NCI-H526 (cell line): ENCODE measurements at places on chromosomes 6 and 20.

GRCh38 chr6:123448306-123448884 lies 188.4 kb downstream of the TRDN start:
- DNase-seq, result no peak

DNA sequence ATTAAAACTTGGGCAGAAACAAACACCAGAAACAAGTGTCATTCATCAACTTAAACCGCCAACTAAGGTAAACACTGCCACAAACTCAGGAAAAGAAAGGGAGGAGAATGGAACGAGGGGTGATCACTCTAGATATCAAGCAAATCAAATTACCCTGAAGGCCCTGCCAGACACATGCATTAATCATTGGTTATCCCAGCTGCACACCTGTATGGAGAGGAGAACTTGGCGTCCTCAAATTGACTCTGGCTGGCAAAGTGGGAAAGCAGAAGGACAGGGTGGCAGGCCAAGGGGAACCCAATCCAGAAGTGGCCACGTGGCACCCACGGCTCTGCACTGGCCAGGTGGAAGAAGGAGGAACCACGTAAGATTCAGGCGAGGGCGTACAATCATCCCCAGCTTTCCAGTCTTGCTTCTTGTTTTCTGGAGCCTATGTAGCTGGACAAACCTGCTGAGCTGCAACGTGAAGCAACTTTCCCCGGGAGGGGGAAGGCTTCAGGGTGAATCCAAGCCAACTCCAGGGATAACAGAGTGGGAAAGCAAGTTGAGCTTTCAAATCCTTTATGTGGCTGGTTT lies 156.2 kb upstream of the JARID2 start:
- DNase-seq, result peak; percentile 39

DNA sequence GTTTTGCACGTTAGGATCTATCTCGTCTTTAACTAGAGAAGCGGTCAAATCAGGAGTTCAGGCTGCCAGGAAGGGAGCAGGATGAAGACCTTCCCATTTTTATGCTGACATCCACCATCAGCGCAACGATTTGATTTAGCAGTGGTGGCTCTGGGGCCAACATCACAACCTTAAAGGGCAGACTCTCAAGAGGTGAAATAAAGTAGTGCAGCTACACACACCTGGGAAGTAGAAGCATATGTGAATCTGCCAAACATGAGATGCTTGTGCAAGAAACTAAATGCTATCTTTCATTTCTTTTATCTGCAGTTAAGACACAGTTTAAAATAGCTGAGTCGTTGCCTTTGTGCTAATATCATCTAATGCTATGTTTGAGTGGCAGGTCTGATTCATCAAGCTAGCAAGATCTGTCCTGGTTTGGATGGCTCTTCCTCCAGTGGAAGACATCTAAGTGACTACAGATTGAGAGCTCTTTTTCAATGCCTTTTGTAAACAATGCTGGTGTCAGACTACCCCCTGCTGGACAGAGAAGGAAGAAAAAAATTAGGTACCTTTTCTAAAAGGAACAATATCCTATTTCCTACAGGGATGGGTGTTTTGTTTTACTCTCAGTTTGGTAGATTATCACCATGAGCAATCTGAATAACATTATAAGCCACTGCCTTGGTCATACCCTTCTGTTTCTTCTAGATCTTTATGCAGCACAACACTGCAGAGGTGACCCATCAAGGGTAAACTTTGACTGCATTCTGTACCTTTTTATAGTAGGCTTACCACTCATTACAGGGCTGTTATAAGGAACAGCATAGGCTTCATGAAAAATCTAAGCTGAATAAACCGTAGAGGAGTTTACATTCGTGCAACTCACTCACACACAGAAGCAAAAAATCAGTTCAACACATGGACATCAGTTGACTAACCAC lies 171.6 kb upstream of the FBXL4 start:
- peak; percentile 84 for DNase-seq

DNA sequence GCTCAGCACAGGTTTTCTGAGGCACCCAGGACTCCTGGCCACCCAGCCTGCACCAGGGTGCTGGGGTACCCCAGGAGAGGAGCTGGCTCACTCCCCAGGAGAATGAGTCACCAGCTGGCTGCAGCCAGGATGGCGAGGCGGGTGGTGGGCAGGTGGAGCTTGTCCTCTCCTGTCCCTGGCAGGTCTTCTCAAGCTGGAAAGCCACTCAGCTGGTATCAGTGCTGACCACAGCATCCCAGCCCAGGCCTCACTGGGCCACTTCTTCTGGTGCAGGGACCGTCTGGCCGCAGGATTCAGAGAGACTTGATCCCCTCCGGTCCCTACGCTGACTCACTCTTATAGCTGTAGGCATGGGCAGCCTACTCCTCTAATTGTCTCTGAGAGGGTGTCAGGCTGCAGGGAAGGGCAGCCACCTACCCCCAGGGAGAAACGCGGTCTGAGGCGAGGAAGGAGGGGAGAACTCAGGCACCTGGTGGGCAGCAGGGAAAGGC lies 22.2 kb downstream of the TFEB start:
- DNase-seq, result no peak

- DNase-seq, result no peak
Measured at GRCh38 chr6:126480268-126480667, 140.4 kb downstream of the CENPW start.

DNA sequence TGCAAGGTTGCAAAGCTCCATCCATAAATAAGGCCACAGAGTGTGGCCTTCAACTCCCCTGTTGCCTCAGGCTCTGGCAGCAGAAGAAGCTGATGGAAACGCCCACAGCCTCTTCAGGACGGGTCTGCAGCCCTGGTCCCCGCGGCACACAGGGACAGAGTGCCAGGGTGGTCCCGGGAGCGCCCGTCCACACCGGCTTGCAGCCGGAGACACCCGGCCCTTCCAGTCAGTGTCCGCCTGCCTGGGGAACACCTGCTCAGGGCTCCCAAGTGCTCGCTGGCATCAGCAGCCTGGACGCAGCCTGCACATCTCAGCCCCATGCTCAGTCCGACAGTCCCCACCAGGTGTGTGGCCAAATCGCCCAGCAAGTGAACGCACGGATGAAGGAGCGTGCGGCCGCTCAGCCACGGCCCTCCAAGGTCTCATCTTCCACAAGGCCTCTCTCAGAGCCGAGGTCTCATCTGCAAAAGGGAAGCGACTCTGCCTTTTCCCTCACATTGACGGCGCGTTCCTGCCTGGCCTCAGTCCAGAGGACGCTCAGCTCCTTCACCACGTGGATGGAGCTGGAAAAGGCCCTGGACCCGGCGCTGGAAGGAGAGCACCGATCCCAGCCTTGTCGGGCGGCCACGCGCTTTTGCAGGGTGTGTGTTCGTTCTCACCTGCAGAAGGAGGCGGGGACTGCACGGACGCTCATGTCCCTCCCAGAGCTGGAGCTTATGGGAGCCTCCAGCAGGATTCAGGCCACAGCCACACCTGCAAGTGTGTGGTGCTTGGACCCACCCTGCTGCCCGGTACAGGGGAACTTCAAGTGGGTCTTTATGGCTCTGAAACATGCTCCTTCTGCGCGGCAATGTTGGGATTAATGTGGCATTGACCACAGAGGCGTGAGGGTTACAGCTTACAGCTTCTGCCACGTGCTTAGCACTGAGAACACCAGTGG lies 180.4 kb downstream of the DLL1 start:
- DNase-seq, result no peak

GRCh38 chr6:156175971-156176421 lies 601.2 kb upstream of the ARID1B start:
- peak; percentile 87 for DNase-seq

GRCh38 chr6:16961577-16961976 lies 140.3 kb upstream of the STMND1 start:
- no peak for DNase-seq

- no peak for DNase-seq
Measured at GRCh38 chr6:127302728-127303660, 36.3 kb downstream of the RNF146 start.

DNA sequence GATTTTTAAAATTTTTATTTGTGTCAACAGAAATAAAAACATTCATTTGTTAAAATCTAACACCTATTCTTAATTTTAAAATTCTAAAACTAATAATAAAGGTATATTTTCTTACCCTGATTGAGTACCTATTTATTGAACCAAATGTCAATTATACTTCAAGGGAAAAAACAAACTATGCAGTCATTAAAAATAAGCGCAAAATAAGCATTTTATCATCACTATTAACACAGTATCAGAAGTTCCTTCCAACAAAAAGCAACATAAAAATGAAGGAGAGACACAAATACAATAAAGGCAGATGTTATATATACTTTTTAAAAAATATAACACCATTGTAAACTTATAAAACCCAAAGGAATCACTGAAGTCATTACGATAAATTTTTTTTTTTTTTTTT lies 52.7 kb downstream of the ZHX3 start:
- no peak for DNase-seq

- DNase-seq, result no peak
Measured at GRCh38 chr20:6680441-6680840, 87.0 kb upstream of the BMP2 start.

GRCh38 chr6:466564-466963 lies 75.0 kb downstream of the IRF4 start:
- DNase-seq, result no peak
